HT1080 (cell line): ENCODE measurements at places on chromosomes 2 and 18. TPM values are rescaled to one million over a fixed set of nuclear protein-coding genes. Genes with fewer than 3 reads are reported as not detected.

- peak; percentile 91 for DNase-seq
Observed at GRCh38 chr2:127386764-127387654, 766 bp downstream of the MAP3K2 start.

DNA sequence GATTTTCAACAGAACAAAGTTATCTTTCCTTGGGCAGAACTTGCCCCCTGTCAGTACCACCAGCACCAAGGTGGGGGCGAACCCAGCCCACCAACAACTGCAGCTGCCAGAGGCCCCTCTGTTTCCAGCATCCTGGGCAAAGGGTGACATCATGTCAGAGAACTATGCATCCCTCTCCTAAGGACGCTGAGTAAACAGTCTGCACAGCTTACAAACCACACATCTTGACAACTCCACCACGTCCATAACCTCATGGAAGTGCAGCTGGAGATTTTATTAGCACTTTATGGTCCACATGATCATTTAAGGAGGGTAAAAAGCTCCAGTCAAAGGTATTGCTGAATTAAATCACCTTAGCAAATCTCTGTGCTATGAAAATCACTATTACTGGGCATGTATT, 40.4 kb downstream of the PIEZO2 start:
- no peak for DNase-seq

DNA sequence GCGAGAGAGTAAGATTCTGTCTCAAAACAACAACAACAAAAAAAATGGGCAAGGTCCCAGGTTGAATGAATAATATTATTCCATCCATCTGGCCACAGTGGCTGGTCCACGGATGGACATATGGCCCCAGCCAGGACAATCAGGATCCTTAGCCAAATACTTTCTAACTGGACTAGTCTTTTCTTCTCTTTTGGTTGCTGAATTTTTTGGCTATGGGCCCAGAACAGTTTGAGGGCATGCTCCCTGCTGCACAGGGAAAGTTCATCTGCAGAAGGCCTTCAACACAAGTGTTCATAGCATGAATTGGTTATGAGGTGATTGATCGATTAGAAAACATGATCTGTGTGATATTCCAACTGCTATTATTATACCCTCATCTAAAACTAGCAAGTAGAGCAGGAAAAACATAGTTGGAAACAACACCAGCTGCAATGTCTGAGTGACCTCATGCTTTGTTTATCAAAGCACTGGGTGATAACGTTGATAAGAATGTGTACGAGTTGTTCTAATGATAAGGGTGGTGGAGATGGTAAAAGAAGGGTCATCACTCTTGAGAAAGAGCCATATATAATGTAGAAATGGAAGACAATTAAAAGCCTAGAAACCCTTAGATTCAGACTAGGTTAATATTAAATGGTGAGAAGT, 47.8 kb upstream of the RNF103 start:
- DNase-seq: no peak

DNA sequence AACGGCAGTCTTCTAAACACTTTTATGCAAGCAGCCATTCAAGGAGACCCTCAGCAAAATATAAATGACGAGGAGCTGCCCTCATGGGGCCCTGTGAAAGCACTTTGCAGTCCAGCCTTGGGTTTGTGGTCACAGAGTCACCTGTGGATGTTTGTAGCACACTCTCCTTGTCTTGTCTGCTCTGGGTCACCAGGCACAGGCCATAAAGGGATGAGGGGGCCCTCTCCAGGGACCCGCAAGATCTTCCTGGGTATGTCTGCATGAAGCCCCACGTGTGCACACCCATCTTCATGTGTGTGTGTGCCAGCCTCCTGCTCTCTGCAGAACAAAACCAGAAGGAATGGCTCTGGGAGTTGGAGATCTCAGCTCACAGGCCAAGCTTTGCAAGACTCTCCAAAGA, 36.2 kb downstream of the ATOH8 start:
- no peak for DNase-seq

GRCh38 chr2:160703648-160704585, 210.3 kb upstream of the RBMS1 start:
- no peak for DNase-seq

UPP2 gene
- total RNA-seq: not detected in 2 replicates

GRCh38 chr2:199364153-199364552, 93.6 kb downstream of the SATB2 start:
- no peak for DNase-seq

UGT1A4 gene
- not detected in 2 replicates for total RNA-seq

- no peak for DNase-seq
Observed at GRCh38 chr18:13186687-13187086, 31.9 kb upstream of the LDLRAD4 start.

- DNase-seq: no peak
Observed at GRCh38 chr2:216101109-216101508, 8.0 kb upstream of the XRCC5 start.

DNA sequence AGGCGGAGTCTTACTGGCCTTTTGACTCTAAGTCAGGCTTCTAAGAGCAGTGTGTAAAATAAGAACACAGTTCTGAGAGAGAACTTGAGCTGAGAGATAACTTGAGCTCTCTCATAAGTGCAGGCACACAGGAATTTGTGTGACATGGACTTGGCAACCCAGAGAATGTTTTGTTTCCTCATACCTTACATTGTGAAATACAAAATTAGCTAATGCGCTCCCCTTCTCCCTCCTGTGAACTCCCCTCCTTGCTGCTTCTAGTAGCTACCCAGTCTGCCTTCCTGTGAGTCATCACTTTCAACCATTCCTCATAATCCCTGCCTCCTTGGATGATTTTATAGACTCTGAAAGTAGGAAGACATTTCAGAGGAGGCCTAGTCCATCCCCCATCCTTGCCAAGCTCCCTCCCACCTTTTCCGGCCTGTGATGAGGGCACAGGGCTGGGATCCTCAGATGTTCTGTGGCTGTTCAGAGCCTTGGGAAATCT, 22.6 kb downstream of the FER1L5 start:
- DNase-seq: peak; percentile 92

DNA sequence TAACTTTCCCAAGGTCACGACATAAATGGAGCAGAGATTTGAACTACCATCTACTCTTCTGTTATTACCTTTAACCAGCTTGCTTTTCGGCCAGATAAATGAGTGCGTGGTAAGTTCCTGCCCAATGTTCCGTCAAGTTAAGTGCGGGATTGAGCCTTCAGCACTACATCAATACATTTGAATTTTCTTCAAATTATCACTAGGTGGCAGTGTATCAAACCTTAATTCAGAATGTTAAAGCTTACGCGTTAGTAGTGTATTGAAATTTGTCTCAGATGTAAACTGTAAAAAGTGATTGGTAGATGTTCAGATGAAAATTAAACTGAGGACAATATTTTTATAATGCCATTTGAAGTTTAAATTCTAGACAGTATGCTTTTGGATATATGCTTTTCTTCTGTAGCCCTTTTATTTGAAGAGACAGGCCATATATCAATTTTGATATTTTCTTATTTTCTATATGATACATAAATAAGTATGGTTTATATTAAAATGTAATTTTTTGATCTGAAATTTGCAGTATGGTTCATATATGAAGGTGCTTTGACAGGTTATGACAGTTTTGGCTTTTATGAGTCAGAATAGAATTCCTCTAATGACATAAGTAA, 681.3 kb downstream of the ADCYAP1 start:
- peak; percentile 31 for DNase-seq

DNA sequence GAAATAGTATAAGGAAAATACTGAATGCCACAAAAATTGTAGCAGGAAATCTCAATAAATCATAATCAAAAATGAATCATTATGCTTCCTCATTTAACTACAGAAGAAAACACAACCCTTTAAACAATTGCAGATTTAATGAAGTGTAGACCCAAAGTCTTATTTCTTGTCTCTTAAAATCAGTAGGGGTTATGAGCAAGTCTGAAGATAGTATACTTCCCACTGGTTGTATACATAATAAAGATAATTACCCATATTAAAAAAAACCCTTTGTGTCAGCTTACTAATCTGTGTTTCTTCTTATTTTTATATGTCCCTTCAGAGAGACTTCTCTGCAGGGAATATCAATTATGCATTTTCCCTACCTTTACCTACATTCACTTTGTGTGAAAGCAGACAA, 504.7 kb downstream of the ERBB4 start:
- no peak for DNase-seq

OTX1 gene
- total RNA-seq: 0.06 TPM in 1 of 2 replicates, not detected in the other

B4GALT6 gene
- 22.1 and 29.3 TPM in 2 replicates for total RNA-seq

ANKRD30B gene
- not detected in 2 replicates for total RNA-seq

DNA sequence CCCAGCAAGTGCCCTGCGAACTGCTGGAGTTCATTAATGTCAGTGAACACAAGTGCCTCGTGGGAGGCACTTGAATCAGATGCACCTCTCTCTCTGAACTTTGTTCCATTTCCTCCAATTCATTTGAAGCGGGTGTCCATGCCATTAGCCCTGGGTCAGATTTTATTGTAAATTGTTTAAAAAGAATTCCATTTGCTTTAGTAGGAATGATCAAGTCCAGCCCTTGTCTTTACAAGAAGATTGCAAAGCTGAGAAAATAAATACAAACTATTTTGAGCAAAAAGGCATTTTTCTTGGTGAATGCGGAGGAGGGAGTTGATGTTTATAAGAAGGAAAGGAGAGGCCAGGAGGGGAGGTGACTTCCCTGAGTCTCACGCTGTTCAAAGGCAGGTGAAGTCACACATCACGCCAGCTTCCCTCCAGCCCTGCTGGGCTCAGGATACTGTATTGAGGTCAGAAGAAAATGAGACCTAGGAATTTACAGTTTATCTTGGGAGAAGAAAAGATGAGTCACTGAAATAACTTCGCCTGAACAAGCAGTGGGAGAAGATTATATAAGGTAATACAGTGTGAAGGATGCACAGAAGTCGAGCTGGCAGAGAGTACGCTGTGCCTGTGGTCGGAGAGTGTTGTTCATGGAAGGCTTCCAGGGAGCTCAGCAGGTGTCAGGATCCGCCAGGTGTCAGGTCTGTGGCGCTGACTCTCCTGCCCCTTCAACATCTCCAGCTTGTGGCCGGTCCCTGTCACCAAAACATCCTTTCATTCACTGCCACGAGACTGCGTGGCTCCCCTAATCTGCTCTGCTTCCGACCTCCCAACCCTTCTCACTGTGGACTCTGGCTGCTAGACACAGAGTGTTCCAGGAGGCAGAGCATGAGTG, 36.5 kb downstream of the EFR3B start:
- DNase-seq: peak; percentile 90

TRAPPC12 gene
- 63.2 and 74.4 TPM in 2 replicates for total RNA-seq

ASIC4 gene
- not detected in 2 replicates for total RNA-seq

GRCh38 chr2:13002536-13003331, 286.0 kb downstream of the TRIB2 start:
- no peak for DNase-seq

ATOH8 gene
- total RNA-seq: 2.1 and 3.8 TPM in 2 replicates

HSBP1L1 gene
- not detected in 2 replicates for total RNA-seq

DNA sequence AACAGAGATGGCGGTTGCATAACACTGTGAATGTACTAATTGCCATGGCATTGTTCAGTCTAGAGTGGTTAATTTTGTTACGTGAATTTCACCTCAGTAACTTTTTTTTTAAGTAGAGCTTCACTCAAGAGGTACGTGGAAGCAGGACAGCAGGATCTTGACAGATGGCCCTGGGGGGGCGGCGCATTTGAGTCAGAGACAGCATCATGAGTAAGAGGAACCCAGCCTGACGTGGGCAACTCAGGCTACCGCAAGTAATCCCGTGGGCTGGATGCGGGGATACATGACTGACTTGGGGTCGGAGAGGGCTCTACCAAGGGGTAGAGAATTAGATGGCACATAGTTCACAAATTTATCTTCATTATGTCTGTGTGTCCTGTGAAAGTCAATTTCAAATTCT, 38.1 kb upstream of the DAPL1 start:
- peak; percentile 15 for DNase-seq

- peak; percentile 4 for DNase-seq
Observed at GRCh38 chr18:43192408-43192807, 76.9 kb upstream of the RIT2 start.

DNA sequence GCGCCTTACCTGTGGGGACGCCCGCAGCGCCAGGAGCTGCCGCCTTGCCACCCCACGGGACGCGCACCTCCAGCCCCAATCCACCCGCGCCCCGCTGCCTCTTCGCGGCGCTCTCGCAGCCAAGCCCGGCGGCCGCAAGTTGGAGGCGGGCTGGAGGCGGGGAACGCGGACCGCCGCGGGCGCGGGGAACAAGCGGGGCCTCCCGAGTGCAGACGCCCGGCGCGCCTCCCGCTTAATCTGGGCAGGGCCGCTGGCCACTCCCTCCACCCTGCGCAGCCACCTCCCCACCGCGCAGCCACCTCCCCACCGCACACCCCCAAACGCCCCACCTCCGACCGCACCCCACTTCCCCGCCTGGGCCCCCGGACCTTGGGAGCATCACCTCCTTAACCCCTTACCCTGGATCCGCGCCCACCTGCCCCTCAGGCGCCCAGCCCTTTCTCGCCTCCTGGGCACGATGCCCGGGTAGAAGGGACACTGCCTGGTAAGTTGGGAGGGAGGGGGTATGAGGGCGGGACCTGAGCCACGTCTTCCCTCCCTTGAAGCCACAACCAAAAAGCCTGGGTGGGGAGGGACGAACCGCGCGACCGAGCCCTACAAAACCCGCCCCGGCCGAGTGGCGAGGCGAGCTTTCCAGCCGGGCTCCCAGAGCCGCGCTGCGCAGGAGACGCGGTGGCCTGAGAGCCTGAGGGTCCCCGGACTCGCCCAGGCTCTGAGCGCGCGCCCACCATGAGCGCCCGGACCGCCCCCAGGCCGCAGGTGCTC, at the start of the genes COL4A3 and COL4A4:
Gene COL4A3 (plus strand): TSS at position 627 of the 765 bp plus-strand sequence. CDS start 103 bp downstream, at position 730.
Gene COL4A4 (minus strand): TSS at position 208 of the 765 bp plus-strand sequence. CDS start 16,722 bp downstream, outside the sequence.
- DNase-seq: no peak

DNA sequence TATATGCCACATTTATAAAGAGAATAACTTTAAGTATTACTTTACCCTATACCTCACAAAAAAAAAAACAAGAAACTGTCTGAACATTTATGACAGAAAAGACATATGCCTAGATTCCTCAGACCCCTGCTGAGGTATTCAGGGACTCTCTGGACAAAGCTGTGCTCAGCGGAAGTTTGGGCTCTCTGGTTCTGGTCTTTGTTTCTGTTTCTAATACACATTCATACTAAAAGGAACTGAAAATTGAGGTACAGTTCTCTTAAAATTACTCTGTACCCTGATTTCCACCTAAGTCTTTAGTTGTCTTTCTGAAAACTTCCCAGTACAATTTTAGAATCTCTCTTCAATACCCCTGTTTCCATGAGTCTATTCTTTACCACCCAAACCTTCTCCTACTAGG, 160.3 kb downstream of the IKZF2 start:
- no peak for DNase-seq

- peak; percentile 90 for DNase-seq
Observed at GRCh38 chr18:13726232-13726971, at the start of the genes FAM210A and RNMT. Gene FAM210A, minus strand, starts transcription at chr18:13726558. Its CDS starts 44,481 bp downstream, at chr18:13682077. Gene RNMT, plus strand, starts transcription at chr18:13726673. Its CDS starts 4,845 bp downstream, at chr18:13731518.

- no peak for DNase-seq
Observed at GRCh38 chr2:195470622-195471021, 186.4 kb upstream of the SLC39A10 start.

- no peak for DNase-seq
Observed at GRCh38 chr2:207901401-207901800, 123.9 kb downstream of the PLEKHM3 start.

DNA sequence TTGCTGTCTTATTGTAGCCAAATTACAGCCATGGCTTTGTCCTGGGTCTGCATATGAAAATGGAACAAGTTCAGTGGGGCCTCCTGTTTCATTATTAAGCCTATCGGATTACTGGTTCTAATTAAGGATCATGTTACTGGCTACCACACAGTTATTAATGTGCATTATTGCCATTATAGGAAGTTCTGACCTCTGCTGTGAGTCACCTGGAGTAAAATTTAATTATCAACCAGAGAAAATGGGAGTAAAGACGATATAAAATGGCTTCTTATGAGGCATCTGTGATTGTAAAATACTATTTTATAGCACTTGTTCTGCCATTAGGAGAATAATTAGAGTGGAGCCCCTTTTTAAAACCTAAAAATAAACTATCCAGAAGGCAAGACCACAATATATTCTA, 143.3 kb upstream of the ITGB6 start:
- no peak for DNase-seq
